SK-MEL-5 (cell line): ENCODE measurements at places on chromosomes 5 and 9.
A peak's percentile ranks its signal among the peaks of the same experiment; 100 is the strongest.

- DNase-seq: no peak
These were observed 212.0 kb downstream of the ARHGAP26 start for GRCh38 chr5:142981886-142982820.

DNA sequence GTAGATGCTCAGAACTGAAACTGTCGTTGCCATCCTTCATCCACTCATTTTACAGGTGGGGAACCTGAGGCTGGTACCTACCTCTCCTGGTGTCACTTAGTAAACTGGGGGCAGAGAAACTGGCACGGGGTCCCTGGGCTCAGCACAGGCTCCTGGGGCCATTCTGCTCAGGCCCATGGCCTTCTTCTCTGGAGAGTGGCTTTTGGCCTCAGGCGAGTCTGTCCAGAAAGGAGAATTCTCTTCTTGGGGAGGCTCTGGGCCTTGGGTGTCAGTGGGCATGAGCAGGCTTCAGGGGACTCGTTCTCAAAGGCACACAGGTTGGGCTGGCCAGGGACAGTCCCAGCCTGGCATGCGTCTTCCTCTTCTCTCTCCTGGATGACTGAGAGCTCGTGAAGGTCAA is 24.6 kb downstream of the COL5A1 start:
- DNase-seq: no peak

DNA sequence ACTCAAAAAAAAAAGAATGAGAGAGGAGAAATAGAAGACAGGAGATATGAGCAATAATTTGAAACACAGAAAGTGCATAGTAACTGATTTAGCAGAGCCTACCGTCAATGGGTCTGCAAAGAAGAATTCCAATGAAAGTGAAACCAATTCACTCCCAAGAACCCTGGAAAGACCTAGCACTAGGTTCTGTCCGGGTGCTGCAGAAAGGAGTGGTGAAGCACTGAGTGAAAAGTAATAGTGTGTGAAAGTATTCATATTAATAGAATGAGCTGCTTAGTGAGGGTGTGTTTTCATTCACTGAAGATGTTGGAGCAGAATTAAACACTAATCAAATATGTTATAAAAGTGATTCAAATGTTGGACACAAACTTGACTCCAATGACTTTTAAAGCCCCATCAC is 51.3 kb upstream of the SLC30A5 start:
- DNase-seq: no peak

GRCh38 chr5:77333451-77334123 is 123.1 kb downstream of the PDE8B start:
- DNase-seq: no peak

DNA sequence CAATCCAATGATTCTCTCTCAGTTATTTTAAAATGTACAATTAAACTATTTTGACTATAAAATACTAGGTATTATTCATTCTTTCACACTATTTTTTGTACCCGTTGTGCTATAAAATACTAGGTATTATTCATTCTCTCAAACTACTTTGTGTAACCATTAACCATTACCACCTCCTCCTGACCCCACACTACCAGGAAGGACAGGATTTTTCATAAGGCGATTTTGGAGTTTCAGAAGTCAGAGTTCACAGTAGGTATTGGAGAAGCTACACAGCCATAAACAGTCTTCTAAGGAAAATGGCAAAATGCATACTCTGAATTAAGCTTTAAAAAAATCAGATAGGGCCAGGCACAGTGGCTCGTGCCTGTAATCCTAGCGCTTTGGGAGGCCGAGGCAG is 35.1 kb upstream of the TMEM252 start:
- no peak for DNase-seq

- peak; percentile 58 for DNase-seq
These were observed 58.8 kb downstream of the SLC1A1 start for GRCh38 chr9:4548811-4549725.

DNA sequence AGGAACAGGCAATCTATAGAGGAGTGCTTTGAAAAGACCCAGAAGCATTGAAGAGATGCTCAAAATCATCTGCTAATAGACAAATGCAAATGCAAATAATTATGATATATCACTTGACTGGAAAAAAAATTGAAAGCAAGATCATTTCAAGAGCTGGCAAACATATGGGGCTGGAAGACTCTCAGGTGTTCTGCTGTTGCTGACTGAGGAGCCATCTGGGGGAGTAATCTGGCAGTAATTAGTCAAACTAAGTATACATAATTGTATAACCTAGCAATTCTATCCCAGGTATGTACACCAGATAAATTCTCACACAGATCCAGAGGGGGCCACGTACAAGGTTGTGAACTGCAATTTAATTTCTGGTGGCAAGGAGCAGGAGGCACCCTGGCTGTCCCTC is 4.6 kb upstream of the HMHB1 start:
- DNase-seq: no peak

- no peak for DNase-seq
These were observed 42.4 kb downstream of the OSTF1 start for GRCh38 chr9:75130621-75131230.

- no peak for DNase-seq
These were observed 1.7 kb downstream of the ADAMTS19 start for GRCh38 chr5:129461711-129462332.

- DNase-seq: no peak
These were observed 692.7 kb downstream of the DNAH5 start for GRCh38 chr5:13251623-13252376.

GRCh38 chr5:8333485-8333884 is 464.5 kb downstream of the MTRR start:
- DNase-seq: no peak

DNA sequence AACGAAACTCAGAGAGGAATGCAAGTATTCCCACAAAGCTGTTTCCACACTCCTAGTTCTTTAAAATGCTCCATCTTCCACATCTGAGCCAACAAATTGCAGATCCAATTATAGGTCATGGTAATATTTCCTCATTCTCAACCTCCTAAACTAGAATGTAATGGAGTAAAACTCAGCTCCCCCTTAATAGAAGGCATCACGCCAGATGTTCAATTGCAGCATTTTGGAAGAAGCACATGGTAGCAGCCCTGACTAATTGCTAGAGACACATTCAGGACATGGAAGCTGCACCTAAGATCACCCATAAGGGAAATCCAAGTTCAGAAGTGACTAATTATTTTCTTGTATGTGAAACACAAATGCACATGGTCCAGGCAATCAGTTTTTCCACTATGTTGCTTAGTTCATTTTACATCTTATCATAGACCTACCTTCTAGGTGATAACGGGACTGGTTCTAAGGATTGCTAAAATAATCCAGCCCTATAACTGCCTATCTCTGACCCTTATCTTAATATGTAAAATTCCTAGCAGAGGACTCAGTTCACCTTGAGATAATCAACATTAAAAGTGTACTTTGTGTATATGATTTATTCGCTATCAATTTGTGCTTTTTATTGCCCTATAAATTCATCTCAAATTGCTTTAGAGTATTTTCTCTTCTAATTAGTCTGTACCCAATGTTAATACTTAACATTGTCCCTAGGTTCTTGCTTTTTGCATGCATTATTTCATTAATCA is 75.1 kb downstream of the GABRB2 start:
- no peak for DNase-seq

DNA sequence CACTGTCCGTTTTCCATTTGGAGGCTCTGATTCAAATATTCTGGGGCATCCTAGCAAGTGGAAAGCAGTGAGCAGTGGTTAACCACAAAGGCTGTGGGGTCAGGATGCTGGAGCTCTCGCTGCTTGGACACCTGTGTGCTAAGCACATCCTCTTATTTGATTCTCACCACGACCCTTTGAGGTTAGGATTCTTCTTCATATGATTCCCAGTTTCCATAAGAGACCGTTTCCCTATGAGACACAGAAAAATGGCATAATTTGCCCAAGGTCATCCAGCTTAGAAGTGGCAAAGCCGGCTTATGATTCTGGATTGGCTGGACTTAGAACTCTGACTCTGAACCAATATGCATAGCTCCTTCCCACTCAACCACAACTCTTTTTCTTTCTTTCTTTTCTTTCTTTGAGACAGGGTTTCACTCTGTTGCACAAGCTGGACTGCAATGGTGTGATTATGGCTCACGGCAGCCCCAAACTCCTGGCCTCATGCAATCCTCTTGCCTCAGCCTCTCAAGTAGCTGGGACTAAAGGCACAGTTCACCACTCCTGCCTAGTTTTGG is 207.7 kb downstream of the TTLL11 start:
- DNase-seq: no peak

DNA sequence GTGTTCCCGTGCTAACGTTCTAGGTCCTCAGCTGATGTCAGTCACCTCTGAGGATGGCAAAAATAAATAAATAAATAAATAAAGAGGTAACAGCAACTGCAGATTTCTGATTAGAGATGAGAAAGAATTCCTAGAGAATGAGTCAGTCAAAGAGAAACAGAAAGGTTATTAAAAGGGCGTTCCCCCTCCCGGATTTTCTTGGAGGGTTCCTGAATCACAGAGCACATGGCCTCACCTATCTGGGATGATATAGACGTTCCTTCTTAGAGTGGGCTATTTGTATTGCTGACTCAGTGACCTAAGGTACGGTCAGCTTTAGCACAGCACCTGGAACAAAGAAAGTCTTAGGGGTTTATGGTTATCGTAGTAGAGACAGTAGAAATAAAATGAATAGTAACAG is 30.6 kb downstream of the HTR4 start:
- no peak for DNase-seq

DNA sequence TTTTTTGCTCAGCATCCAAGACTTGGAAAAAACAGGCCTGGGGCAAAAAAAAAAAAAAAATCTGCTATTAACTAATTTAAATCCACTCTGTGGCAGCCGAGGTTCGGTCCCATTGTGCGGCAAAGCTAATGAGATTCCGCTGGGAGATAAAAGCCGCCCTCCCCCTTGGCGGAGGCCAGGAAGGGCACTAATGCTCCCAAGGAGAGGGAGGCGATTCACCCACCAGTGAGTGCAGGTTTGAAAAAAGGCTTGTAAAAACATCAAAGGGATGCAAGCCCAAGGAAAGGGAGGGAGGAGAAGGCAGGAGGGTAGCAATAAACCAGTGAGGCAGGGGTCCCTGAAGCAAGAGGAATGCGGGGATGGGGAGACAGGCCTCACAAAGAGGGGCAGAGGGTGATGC is 129.5 kb upstream of the RAPGEF1 start:
- no peak for DNase-seq

DNA sequence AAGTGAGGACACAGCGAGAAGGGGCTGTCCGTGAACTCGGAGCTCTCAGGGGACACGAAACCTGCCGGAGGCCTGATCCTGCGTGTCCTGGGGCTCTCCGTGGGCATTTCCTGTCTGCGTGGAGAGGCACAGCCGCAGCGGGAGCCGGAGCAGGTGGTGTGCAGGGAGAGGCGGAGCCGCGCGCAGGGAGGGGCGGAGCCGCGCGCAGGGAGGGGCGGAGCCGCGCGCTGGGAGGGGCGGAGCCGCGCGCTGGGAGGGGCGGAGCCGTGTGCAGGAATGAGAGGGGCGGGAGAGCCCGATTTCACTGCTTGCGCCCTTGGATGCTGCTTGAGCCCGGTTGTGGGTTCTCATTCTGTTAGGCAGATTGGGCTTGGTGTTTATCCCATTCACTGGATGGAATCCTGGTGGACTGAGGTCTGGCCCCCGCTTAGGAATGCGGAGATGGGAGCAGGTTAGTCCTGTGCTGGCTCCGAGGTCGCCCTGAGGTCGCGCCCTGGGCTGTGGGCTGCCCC is 26.7 kb downstream of the NDUFS6 start:
- DNase-seq: no peak

DNA sequence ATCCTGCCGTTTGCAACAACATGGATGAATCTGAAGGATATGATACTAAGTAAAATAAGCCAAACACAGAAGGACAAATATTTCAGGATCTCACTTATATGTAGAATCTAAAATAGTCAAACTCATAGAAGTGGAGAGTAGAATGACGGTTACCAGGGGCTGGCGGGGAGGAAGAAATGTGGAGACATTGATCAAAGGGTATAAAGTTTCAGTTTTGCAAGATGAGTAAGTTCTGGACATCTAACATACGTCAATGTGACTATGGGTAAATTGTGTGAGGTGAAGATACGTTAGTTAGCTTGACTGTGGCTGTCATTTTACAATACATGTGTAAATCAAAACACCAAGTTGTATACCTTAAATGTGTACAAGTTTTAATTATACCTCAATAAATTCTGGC is 200.3 kb downstream of the SNX18 start:
- DNase-seq: no peak

DNA sequence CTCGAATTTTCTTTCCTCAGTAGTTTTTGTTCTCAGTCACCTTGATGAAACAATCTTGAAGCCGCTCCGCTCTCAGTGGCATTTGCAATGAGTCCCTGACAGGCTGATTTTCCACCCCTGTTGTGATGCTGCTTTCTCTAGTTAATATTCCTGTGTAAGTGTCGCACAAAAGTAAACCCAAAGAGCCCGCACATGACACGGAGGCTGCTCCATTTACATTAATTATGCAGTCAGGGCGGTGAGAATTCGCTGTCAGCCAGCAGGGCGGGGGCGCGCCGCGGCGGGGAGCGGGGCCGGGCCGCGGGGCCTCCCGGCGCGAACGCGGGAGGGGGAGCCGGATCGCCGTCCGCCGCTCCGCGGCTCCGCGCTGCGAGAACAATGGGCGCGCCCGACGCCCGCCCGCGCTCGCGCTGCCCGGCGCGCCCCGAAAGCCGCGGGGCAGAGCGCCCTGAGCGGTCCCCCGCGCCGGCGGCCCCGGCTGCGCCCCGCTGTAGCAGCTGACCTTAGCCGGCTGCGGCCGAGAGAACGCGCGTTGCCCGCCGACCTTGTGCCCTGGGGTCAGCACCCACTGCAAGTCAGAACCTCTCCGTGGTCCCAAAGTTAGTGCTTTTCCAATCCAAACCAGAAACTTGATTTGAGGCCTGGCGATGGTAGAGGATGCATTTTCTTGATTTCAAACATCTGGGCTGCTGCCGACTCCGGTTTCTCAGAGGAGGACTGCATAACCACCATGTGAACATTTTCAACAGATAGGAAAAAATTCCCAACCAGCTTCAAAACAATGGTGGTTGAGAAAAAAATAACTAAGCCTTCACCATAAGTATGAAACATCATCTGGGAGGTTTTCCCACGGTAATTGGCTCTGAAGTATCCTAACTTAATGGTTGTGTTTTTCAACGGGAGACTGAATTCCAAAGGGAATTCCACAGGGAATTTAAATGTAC is 142.6 kb downstream of the PBX3 start:
- no peak for DNase-seq

DNA sequence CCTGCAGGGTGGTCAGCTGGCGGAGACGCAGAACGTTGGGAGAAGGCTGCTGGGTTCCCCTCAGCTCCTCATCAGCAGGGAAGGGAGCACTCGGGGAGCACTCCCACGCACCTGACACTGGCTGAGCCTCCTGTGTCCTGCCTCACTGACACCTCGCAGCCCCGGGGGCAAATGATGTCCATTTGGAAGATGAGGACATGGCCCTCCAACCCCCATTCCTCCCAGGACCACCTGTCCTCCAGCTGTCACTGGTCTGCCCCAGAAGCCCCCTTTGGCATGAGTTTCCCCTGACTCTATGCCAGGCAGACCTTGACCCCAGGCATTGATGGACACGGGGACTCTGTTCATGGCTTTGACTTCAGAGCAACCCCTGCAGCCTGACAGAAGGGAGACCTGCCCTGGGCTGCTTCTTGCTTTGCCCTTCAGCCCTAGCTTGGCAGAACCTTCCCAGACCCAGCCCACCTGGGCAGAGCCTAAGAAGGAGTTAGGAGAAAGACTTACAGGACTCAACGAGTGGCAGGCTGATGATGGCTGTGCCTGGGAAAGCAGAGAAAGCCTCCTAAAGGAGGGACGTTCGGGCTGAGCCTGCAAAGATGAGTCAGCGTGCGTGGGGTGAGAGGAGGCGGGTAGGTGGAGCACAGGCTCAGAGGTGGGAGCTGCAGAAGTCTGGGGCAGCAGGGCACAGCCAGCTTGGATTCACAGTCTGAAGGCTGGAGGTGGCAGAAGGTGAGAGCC is 90.6 kb downstream of the LMX1B start:
- peak; percentile 21 for DNase-seq

- peak; percentile 52 for DNase-seq
These were observed 138.0 kb downstream of the NUDT12 start for GRCh38 chr5:103424453-103425205.
